Central memory CD4-positive, alpha-beta T cell (primary cell): ENCODE measurements at places on chromosomes 5 and 9.

DNA sequence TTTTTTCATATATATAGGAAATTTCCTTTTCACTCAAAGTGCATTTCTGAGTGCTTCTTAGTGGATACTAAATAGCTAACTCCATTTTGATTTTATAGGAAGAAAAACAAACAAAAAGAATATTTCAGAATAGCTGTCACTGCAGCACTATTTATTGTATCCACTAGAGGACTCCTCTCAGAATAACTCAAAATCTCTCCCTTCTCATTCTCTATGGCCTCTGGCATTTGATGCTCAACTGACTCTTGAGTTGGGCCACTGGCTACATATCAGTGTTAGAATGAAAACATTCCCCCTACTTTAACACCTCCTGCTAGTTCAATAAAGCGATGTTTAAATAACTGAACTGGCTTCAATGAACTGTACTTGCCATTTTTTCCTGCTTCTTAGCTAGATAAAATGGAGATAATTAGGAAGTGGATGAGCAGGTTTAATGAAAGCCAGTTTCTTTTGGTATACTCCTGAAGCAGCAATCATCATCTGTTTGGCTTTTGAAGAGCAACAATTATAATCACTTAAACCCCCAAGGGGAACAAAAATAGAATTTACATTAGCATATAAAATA lies 16.6 kb upstream of the ELAVL2 start:
- DNase-seq = no peak

- DNase-seq = no peak
Measured at GRCh38 chr9:11149065-11149464, 536.3 kb upstream of the PTPRD start.

- no peak for DNase-seq
Measured at GRCh38 chr9:137427454-137428310, 4.5 kb downstream of the NOXA1 start.

DNA sequence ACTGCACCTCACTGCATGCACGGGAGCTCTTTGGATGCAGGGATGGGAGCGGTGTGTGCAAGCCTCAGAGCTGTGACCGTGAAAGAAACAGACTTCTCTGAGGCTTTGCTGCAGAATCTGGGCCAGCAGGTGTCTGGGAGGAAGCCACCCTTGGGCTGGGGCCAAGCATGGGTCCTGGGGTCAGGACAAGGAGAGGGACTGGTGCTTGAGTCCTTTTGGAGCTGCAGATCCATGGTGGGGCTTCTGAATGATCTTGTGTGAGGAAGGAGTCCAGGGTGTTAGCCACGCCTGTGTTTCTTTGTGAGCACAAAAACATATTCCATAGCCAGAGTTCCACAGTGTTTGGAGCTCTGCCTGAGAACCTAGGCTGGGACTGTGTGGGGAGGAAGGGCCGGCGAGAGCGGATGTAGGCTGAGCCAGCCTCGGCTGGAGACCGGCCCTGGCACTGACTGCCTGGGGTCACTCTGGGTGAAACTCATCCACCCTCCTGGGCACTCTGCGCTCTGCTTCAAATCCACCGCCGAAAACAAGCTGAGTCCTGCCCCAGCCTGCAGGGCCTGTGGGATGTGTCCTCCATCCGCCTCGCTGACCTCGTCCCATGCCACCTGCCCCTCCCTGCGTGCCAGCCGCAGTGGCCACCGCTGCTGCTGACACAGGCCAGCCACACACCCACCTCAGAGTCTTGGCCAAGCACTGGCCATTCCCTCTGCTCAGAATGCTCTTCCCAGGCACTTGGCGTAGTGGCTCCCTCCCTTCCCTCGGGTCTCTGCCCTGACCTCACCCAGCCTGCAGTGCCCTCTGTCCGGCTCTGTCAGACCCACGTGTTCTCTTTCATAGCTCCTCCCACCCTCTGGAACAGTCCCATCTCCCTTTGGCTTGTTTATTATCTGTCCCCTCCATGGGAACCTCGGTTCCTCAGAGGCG lies 26.7 kb downstream of the ERGIC1 start:
- no peak for DNase-seq

DNA sequence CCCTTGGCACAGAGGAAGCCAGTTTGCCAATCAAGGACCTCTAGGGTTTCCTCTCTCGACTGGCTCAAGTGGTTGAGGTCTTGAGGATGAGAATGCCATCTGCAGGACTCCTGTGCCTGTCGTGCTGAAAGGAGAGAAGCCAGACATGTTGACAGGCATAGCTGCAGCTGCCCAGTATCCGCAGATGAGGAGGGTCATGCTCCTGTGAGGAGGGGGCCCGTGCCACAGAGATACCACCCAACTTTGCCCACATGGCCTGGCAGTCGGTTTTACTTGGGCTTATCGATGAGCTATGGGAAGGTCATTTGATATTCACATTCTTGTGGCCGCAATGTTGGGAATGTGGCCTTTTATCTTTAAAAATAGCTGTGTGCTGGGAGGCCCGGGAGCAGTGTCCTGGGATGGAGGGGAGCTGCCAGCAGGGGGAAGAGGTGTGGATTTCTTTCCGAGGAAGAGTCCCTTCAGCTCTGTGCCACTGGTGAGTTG lies 17.4 kb downstream of the FRMPD1 start:
- no peak for DNase-seq

- no peak for DNase-seq
Measured at GRCh38 chr5:171980792-171981191, 25.6 kb downstream of the FBXW11 start.

DNA sequence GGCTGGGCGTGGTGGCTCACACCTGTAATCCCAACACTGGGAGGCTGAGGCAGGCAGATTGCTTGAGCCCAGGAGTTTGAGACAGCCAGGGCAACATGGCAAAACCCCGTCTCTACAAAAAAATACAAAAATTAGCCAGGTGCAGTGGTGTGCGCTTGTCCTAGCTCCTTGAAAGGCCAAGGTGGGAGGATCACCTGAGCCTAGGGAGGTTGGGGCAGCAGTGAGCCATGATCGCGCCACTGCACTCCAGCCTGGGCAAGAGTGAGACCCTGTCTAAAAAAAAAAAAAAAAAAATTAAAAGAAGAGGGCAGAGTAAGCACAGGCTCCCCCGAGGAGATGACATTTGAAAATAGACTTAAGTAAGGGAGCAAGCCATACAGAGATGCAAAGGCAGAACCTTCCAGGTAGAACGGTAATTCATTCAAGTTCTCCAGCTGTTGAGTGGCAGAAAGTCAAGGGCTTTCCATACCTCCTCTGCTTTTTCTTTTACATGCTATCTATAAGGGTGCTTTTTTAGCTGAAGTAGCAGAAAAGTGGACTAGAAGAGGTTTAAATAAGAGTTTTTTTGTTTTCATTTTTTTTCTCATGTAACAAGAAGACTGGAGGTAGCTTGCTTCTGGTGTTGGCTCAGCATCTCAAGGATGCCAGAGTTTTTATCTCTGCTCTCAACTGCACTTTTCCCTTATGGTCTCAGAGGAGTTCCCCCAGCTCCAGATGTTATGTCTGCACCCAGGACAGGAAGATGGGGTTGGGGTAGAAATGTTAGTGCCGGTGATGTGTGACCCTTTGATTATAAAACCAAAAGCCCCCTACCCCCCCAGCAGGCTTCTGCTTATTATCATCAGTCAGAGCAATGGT lies 40.8 kb downstream of the ERGIC1 start:
- no peak for DNase-seq

DNA sequence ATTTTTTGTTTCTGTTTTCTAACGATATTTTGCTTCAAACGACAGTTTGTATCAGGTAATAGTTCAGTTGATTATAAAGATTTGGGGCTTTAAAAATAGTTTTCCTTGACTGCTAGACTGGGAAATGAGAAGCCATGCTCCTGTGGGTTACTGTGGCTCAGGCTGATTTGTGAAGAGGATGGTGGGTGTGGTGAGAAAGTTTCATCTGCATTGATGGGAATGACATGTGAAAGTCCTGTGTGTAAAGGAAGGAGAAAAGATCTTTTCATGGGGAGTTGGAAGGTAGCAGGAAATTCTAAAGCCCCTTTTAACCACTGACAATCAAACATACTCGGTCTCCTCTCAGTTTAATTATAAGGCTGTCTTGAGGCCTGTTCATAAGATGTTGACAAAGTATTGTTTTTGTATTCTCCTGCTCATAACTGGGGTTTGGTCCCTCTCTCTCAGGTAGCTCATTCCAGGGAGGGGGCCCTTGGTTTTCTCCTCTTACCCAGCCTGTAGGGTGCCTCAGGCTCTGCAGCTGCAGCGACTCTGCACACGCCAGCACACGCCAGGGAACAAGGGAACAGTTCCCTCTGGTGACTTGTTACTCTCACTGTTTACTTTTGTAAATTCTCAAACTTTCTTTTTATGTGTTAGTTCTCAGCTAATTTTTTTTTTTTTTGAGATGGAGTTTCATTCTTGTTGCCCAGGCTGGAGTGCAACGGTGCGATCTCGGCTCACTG lies 91.6 kb downstream of the CARTPT start:
- no peak for DNase-seq

DNA sequence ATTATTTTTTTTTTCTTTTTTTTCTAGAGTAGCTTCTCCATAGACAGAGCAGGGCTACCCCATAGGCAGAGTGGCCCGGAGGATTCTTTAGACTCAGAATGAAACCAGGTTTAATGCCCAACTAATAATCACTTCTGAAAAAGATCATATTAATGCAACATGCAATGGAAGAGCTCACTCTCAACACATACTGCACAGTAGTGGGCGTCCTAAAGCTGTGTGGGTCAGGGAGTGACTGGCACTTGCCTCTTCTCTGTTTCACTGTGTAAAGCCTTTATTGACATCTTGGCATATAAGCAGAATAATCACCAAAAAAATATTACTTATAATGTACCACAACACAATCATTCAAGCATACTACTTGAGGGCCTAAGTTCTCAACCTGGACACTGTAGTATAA lies 11.1 kb downstream of the PWWP2A start:
- DNase-seq = no peak

GRCh38 chr9:135379540-135380267 lies 99.9 kb upstream of the PPP1R26 start:
- DNase-seq = no peak

DNA sequence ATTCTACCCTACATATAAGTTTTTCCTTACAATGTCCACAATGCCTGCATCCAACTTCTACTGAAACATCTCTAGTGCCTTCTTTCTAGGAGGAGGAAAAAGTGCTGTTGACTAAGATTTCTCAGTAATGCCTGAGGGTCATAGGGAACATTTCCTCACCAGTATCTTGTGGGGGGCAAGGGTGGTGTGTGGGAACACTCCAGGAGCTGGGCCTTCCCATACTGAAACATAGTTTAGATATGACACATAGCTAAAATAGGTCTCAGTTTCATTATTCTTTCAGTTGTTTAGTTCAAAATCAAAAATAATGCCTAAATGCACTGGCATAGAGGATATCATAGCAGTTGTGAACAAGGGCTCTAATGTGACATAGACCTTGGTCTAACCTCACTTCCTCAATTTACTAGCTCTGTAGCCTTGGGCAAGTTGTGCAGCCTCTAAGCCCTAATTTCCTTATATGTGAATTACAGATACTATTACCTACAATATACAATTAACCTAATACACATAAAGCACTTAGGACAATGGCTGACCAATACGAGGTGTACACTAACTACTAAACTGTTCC lies 66.1 kb downstream of the HAPLN1 start:
- no peak for DNase-seq

DNA sequence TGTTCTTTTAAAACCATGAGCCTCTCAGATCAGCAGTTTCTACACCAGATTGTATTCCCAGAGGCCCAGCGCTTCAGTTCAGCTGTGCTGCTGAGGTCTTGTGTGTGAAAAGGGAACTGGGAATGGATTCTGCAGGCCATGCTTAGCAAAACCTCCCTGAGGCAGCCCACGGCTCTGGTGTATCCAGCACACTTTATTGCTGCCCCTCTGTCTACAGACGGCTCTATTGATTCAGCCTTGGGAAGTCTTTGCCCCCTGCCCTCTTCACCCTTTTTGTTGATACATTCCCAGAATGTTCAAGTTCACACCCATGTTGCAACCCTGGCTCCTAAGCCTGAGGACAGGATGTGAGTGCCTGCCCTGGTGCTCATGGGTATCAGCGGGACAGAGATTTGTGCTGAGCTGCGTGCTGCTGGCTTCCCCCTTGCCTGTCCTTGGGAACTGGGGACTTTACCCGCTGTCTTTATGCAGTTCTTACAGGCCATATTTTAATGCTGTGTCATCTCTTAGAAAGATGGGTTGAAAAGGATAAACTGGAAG lies 37.3 kb downstream of the ARHGAP26 start:
- DNase-seq = no peak

- no peak for DNase-seq
Measured at GRCh38 chr9:72173080-72173479, 23.8 kb downstream of the GDA start.

DNA sequence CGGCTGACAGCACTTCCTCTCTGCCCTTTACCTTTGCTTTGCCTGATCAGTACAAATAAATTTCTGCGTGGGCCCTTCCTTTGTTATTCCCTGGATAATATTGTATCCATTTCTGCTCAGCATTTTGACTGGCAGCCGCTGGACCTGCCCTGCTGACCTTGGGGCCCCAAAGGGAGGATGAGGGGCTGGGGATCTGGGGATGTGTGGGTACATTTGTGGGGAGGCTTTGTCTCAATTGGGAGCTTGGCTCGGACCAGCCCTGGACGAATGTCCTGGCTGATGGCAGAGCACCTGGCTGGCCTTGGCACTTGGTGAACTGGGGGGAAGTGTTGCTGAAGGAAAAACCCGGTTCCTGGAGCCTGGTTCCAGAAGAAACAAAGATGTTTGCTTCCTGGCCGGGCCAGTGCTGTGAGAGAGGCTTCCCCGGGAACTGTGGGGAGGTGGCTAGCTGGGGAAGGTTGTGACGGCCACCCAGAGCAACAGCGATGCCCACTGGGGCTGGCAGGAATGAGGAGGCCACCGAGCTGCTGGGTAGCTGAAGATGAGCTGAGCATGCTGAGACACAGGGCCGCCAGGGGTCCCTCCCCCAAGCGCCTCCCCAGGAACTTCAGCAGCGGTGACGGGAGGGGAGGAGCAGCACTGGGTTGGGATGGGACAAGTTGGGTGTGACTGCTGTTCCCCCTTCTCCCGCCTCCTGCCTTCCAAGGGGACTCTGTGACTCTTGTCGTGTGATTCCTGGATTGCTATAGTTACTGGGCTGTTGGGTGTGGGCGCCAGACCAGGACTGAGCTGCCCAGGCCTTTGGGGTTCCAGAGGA lies 8.4 kb downstream of the LMX1B start:
- no peak for DNase-seq

GRCh38 chr9:25442526-25442925 lies 235.7 kb downstream of the TUSC1 start:
- no peak for DNase-seq

DNA sequence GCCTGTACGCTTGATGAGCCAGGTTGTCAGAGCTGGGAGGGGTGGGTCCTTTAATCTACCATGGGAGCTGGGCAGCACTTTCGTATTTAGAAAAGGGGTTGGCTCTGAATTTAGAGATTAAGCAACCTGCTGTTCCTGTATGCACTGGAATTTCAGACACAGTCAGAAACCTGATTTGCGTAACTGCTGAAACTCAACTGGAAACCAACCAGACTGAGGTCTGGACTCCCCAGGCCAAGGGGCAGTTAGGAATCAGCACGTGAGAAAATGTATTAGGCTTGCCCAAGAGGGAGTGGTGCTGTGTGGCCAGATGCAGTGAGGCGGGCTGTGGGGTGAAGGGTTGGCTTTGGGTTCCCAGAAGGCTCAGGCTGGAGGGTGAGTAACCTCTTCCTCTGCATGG lies 235.0 kb downstream of the GOLPH3 start:
- no peak for DNase-seq
